ENCODE measurements at places on chromosomes 1 and 21.

- peak; percentile 53 for DNase-seq
Observed at GRCh38 chr1:205680073-205680851, at the start of gene SLC45A3. SLC45A3 (minus strand) TSS chr1:205680509; CDS start chr1:205664656, 15,853 bp downstream.

GRCh38 chr1:248861616-248862015, 2.7 kb upstream of the ZNF692 start:
- no peak for DNase-seq

GRCh38 chr1:175155473-175155856, 37.1 kb downstream of the KIAA0040 start:
- DNase-seq = no peak

DNA sequence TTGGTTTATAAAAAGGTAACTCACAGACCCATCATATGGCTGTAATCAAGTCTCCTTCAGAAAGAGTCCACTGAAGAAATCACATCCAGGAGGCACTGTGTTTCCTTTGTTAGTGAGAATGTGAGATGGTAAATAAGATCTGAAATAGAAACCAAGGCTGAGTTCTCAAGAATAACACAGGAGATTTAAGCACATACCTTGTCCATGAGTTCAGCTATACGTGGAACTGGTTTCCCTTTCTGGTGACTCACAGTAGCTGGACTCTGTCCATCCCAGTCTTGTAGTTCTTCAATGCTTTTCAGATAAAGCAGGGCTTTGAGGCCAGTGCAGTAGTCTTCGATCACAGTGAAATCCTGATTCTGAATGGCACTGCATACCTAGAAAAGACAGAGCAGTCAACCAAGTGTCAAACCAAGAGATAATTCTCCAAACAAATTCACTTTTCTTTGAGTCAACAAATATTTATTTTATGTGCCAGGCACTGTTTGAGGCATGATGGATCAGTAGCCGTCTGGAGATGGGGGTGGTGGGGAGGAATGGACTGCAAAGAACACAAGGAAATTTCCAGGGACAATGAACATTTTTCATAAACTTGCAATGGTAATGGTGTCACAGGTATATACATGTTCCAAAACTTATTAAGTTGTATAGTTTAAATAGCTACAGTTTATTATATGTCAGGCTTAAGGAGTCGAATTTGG, 471.4 kb downstream of the PTBP2 start:
- DNase-seq = no peak

DNA sequence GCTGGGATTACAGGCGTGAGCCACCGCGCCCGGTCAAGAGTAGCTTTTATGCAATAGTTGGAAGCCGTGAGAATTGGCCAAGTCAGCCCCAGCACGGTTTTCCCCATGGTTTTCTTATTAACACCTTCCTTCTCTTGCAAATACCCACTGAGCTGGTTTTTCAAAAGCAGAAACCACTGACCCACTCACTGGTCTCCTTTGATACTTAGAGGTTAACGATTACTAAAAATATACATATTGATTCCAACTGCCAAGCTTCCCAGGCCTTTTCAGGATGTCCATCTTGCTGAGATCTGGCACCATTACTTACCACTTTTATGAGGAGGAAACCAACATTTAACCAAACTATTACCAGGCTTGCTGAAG, 25.9 kb upstream of the TARDBP start:
- DNase-seq = no peak

DNA sequence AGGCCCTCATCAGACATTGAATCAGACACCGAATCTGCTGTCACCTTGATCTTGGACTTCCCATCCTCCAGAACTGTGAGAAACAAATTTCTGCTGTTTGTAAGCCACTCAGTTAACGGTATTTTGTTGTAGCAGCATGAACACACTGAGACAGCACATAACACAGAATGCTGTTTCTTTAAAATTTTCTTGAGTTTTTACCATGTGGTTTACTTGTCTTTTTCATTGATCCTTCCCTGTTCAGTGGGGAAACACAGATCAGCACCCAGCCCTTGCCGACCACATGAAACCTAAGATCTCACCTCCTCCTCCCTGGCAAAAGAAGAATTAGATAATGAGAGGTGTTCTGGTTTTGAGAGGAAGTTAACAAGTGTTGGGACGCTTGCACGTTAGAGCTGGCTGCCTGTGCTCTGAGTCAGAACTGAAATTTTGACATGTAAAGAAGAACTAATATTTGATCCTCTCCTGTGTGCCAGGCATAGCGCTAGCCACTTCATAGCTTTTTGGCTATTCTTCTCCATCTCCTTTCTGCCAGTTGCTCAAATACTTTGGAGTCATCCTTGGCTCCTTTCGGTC, 179.6 kb downstream of the DHRS3 start:
- peak; percentile 71 for DNase-seq

- peak; percentile 71 for DNase-seq
Observed at GRCh38 chr1:202009326-202010179, 834 bp upstream of the ELF3 start.

DNA sequence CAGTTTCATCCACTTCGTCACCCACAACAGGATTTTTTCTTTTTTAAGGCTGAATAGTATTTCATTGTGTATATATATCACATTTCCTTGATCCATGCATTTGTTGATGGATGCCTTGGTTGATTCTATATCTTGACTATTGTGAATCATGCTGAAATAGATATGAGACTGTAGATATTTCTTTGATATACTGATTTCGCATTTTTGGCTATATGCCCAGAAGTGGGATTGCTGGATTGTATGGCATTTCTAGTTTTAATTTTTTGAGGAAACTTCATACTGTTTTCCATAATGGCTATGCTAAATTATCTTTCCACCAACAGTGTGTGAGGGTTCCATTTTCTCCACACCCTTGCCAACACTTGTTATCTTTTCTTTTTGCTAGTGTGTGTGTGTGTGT, 5.0 kb downstream of the GUCA2B start:
- DNase-seq = no peak

GRCh38 chr1:15154480-15155036, 1.0 kb downstream of the TMEM51 start:
- peak; percentile 26 for DNase-seq

GRCh38 chr21:37675202-37675801, 241.0 kb downstream of the KCNJ6 start:
- DNase-seq = peak; percentile 73

GRCh38 chr1:153799566-153800465, 24.6 kb downstream of the SLC27A3 start:
- no peak for DNase-seq

GRCh38 chr21:43721939-43722338, 3.0 kb downstream of the PDXK start:
- DNase-seq = no peak

- DNase-seq = no peak
Observed at GRCh38 chr1:108663074-108663473, 2.2 kb upstream of the HENMT1 start.

- DNase-seq = peak; percentile 84
Observed at GRCh38 chr1:1371364-1371745, 3.7 kb downstream of the AURKAIP1 start.

- DNase-seq = no peak
Observed at GRCh38 chr1:77833521-77834100, 54.2 kb downstream of the MIGA1 start.

DNA sequence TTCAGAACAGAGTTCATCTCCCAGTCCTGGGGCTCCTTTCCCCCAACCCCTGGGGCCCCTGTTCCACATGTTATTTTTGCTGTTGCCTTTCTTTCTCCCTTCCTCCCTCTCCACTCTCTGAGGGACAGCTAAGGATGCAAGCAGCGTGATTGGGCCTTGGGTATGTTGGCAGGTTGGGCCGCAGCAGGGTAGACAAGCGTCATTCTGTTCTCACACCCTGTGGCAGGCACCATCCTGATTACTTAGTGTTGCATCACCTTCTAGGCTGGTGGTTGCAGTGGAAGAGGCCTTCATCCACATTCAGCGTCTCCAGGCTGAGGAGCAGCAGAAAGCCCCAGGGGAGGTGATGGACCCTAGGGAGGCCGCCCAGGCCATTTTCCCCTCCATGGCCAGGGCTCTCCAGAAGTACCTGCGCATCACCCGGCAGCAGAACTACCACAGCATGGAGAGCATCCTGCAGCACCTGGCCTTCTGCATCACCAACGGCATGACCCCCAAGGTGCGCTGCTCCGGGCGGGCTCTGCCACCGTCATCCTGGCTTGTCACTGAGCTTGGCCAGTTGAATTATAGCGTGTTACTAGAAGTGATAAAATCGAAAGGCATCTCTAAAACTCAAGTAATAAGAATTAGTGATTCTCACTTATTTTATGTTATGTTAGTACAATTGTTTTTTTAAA, 43.4 kb downstream of the VANGL1 start:
- no peak for DNase-seq

DNA sequence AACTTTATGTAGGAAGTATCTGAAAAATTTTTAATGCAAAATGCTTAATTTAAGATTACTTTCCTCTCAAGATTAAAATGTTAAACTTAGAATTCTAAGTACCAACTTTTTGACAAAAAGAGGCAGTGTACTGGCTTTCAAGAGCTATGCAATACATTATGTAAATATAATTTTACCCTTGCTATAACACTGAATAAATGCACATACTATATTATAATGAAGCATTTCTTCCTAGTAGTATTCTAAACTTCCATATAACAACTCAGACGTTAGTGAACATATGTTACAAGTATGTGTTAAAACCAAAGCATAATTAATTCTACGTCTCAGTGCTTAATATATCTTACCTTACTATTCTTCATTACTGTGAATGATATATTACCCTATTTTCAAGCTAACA, 58.5 kb downstream of the RGS21 start:
- no peak for DNase-seq
